Progenitor cell of endocrine pancreas (in vitro differentiated cells): ENCODE measurements at places on chromosomes 6 and 20. TPM values are rescaled to one million over a fixed set of nuclear protein-coding genes. Genes with fewer than 3 reads are reported as not detected.
A peak's percentile ranks its signal among the peaks of the same experiment; 100 is the strongest.

DNA sequence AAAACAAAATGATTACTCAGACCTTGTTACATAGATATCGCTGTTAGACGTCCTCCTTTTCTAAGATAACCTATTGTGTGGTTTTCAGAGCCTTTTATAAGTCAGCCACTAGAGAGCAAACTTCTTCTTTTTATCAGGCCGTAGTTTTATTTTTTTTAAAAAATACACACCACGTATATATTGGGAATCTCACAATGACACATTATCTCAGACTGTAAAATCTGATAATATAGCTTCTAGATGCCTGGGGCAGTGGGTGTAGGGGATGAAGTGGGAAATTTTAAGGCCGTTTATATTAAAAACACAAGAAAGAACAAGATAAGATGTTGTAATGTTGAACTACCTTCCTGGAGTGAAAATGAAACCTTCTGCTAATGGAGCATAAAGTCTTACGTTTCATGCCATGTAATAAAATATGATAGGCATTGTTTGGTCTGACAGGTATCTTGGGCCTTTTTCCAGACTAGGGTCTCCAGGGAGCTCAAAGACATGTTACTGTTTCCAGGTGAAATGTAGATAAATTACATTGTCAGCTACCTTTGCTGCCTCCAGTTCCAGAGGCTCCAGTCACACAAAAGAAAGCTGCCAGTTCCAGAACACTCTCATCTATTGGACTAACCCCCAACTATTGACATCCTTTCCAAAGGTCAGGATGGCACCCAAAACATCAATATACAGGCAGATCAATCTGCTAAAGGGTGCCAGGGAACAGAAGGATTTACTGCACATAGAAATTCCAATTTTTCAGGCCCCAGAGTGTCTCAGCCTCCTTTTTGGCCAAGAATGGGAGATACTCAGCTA lies 130.2 kb upstream of the AKIRIN2 start:
- no peak for DNase-seq

DNA sequence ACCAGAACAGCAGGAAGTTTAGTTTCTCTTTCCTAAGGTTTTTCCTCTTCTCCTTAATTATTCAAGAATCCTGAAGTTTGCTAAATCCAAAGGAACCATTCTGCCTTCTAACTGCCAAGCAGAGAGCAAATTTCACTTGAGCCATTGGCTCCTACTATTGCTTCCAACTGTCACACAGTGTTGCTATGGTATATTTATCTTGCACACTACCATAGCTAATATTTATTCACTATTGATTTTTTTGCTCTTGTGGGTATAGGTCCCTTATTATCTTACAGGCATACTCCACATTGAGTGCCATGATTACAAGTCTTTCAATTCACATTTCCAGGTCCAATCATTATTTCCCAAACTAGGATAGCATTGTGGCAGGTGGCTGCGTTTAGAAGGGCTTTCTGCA lies 266.7 kb upstream of the FLRT3 start:
- DNase-seq, result no peak

DNA sequence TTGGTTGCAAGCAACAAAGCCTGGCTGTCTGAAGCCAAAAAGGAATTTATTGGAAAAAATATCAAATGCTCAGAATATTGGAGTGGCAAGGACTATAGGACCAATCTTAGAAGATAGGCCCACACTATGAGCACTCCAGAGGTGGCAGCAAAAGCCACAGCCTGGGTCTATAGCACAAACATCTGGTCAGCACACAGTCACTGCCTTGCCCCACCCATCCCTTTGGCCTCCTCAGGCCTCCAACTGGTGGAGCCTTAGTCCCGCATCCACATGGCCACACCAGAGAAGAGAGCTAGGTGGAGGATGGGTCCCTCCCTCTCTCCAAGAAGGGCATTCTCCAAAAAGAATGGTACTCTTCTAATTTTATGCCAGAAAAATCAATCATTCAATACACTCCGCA lies 14.0 kb downstream of the NUDT3 start:
- DNase-seq, result no peak

DNA sequence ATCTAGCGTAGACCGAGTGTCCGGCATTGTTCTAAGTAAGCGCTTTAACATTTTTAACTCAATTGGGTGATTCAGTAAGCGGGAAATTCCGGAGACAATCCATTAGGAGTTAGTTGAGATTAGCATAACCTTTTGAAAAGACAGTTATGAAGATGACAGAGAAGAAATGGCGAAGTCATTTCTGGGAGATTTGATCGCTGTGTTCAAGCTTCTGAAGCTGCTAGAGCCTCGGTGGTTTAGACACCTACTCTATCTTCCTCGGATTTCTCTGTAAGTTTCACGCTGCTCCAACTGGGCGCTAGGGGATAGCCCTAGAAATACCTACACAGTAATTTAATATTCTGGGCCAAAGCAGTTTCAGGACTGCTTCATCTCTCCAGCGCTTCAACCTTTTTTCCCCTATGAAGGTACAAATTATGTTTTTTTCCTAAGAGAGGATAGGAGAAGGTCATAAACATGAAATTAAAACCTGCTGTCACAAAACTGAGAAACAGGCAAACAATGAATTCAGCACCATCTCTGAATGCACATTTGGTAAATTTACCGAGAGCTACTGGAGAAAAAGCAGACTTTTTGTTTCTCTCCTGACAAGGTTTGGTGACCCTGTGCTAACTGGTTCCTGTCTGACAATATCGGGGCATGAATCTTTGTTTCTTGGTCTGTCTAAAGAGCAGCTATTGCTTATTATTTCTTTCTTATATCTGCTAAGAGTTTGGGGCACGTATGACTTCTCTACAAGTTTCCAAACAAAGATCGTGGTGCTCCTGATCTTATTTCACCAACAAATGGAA lies 22.4 kb downstream of the ZNF311 start:
- no peak for DNase-seq

DNA sequence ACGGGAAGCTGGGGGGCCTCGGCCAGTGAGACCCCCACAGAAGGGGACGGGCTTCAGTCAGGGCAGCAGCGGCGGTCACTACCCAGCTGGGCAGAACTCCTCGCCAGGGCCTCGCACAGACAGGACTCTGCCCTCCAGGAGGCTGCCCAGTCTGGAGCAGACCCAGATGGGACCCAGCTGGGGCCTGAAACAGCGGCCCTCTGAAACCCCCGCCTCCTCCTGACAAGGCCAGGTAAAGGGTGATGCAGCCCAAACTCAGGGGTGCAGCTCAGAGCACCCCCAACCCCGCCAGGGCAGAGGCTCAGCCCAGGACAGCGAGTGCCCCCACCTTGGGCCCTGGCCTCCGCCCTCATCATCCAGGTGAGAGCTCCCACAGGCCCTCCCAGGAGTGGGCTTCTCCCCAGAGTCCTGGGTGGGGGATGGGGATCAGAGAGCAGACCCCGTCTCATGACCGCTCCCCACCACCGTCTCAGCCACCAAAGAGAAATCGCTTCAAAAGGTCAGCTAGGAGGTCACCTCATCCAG lies 2.2 kb downstream of the EEF1A2 start:
- DNase-seq, result peak; percentile 8

GRCh38 chr6:52909131-52909530 lies 367 bp downstream of the GSTA3 start:
- no peak for DNase-seq

GRCh38 chr6:18388271-18388670 lies 1.1 kb downstream of the RNF144B start:
- DNase-seq, result no peak

- DNase-seq, result no peak
Measured at GRCh38 chr6:10151144-10151915, 263.5 kb downstream of the TFAP2A start.

GRCh38 chr6:19444481-19444880 lies 392.7 kb upstream of the ID4 start:
- no peak for DNase-seq

DNA sequence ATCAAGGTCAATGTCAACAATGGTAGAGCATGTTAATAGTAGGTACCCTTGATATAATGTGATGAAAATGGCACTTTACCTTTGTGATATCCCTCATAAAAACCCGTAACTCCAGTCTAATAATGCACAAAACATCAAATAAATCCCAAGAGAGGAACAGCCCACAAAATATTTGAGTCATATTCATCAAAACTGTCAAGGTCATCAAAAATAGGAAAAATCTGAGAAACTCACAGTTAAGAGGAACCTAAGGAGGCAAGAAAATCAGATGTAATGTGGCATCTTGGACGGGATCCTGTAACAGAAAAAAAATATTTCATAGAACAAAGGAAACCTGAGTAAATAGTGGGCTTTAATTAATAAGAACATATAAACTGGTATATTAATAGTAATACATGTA lies 25.5 kb upstream of the OSTM1 start:
- no peak for DNase-seq

- DNase-seq, result no peak
Measured at GRCh38 chr6:170085475-170086401, 205.1 kb downstream of the DLL1 start.

GRCh38 chr6:131049608-131050007 lies 13.4 kb downstream of the EPB41L2 start:
- DNase-seq, result no peak

GRCh38 chr20:8152183-8152582 lies 20.1 kb downstream of the PLCB1 start:
- no peak for DNase-seq

DNA sequence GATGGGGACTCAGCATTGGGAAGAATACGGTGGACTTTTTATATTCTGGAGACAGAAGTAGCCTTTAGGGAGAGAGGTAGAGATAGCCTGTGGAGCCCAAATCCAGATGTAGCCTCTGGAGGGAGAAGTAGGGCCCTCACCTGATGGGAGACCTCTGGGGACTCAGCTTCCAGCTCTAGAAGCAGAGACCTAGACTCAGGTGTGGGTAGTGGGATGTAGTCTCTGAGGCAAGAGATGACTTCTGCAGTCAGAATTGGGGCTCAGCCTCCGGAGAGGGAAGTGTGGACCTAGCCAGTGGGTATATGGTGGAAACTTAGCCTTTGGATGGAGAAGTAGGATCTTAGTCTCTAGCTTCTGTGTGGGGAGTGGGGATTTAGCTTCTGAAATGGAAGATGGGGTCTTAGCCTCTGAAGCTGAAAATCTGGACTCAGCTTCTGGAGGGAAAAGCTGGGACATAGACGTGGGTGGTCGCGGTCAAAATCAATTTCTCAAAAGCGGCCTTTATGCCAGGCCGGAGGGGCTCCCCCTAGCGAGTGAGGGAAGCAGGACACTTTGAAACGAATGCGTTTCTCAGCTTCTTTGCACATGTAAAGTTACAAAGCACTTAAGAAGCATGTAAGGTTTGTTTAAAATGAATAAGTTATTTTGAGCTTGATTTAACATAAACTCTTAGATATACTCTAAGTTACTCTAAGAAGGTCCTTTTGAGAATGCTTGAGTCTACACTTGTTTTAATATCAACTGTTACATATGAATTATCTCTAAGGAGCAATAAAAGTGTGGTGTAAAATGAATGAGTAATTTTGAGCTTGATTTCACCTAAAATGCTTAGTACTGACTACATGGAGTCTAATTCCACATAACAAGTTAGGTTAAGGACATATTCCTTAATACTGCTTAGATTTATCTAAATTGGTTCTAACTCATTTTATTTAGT lies 12.9 kb upstream of the ZNF343 start:
- no peak for DNase-seq

- peak; percentile 39 for DNase-seq
Measured at GRCh38 chr20:19211661-19212468, 577 bp upstream of the SLC24A3 start.

- no peak for DNase-seq
Measured at GRCh38 chr20:18639501-18639979, 51.7 kb downstream of the DTD1 start.

GRCh38 chr6:7258231-7258763 lies 54.7 kb downstream of the SSR1 start:
- DNase-seq, result no peak

DNA sequence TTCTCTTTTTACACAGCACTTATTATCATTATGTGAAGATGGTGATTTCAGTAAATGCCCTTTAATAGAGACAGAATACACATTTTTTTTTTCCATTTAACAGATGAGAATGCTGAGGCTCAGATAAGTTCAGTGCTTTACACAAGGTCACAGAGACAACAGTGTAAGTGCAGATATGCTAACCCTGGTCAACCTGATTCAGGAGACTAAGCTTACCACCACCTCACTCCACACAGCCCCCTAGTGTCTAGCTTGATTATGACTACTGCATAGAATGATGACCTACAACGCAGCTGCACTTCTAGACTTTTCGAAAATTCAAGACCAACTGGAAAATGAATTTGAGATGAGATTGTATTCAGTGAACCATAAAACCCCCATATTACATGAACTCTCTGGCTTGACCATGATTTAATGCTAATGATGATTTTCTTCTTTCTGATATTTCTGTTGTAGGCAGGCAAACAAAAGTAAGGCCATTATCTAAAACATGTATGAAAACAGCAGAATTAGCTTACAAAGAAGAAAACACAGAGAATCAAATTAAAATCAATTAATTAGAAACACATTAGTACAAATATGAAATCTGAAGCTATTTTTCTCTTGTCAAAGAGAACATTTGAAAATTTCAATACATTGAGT lies 212.1 kb upstream of the PHACTR1 start:
- no peak for DNase-seq

DNA sequence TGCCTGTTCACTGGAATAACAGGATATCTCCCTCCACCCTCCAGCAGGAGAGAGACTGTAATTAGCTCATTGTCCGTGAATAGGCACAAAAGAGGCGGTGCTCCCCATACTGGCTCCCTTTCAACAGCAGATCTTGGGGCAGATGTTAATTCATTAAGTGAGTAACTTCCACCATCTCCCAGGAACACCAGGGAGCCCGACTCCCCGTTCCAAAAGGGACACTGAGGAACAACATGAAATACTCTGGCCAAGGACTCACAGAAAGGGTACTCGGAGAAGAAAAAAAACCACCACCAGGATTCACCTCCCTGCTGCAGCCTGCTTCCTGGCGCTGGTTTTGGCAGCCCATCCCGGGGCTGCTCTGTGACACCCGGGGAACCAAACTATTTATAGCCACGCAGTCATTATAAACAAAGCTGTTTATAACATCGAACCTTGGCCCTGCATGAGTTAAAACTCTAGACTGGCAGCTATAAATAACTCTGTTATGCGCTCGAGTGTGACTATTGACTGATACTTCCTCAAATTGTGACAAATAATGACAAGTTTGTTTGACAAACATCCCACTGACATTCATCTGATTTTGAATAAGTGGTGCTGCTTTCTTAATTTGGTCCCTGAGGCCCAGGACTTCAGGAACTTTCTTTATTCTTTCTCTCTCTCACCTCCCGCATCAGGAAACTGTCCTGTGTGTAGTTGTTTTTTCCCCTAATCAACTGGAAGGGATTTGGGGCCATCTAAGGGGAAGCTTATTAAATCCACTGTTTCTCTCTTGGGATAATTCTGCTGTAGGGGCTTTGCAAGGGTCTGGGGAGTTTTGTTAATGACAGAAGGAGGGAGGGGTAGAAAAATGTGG lies 521.6 kb downstream of the CD83 start:
- no peak for DNase-seq

GMPR gene
- 0.50 and 1.3 TPM in 2 replicates for total RNA-seq

GTSF1L gene
- not detected in 2 replicates for total RNA-seq

NHLRC1 gene
- 0.60 and 0.65 TPM in 2 replicates for total RNA-seq

SLPI gene
- total RNA-seq, result not detected in 2 replicates

MYCT1 gene
- not detected in 2 replicates for total RNA-seq

PCMT1 gene
- 63.1 and 63.5 TPM in 2 replicates for total RNA-seq

LINC00237 gene
- total RNA-seq, result not detected in 2 replicates
